ENCODE measurements at places on chromosomes 13 and 19. TPM values are rescaled to one million over a fixed set of nuclear protein-coding genes. Genes with fewer than 3 reads are reported as not detected.

Gene LAIR1
- not detected for total RNA-seq

DNA sequence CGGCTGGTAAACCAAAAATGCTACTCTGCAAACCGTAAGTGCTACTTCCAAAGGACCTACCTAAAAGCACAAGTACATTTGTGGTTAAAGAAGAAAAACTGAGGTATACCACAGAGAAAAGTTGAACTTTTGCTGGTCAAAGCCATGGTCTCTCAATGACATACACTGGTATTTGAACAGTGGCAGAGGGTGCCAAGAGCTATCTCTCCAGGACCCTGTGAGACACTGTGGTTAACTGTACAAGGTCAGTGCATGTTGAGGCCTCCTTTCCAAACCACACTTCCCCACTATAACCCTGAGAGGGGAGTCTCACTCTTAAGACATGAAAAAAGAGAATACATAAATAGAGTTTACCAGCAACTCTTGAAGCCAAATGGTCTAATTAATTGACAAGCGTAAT is 49.5 kb downstream of the COL4A1 start:
- DNase-seq, result no peak

- no peak for DNase-seq
Measured at GRCh38 chr13:40874138-40874779, 84.8 kb downstream of the SLC25A15 start.

DNA sequence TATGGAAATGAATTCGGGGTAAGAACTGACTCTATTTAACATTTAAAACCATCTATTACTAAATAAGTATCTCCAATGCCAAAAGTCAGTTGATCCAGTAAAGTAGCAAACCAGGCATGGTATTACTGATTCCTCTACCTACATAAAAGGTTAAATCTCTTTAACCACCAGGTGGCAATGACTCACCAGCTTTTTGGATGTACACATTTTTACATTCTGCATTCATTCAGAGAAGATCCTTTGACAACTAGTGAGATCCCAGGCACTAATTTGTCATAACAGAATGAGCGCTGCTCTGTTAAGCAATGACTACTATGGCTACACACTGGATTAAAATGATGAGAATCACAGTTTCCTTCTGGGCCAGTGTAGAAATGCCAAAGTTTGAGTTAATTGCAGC is 329.8 kb upstream of the GPC6 start:
- DNase-seq, result peak; percentile 7

DNA sequence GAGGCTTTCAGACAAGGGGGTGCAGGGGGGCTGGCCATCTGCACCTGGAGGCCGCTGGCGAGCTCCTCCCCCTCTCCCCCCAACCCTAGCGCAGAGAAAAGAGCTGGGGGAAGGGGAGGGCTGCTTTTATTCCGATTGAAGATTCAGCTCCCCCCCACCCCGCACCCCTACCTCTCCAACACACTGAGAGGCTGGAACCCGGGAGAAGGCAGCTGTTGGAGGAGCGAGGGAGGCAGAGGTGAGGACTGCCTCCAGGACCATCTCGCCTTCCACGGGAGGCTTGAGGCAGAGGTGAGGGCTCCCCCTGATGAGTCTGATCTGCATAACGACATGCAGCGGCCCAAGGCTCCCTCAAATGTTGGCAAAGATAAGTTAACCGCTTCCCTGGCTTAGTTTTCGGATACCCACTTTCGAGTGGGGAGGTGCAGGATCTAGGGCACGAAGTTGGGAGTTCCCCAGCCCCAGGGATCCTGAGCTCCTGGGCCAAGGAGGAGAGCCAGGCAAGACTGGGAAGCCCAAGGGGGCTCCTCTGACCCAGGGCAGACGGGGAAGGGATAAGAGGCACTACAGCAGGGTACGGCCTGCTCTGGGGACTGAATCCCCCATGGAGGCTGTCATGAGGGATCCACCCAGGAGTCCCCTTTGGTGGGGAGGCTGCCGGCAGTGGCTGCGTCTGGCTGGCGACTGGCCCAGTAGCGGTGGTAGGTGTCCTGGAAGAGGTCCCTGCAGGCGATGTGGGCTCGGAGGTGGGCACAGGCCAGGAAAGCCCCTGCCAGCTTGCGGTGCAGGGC is 1.2 kb upstream of the NUMBL start:
- DNase-seq, result peak; percentile 25

All from GM23248 (cell line).